ENCODE measurements at places on chromosomes 3 and 15.

- no peak for DNase-seq
Measured at GRCh38 chr15:33136353-33136752, 58.2 kb downstream of the FMN1 start.

- DNase-seq, result no peak
Measured at GRCh38 chr15:93527374-93528050, 438.5 kb upstream of the RGMA start.

GRCh38 chr3:147413686-147414389 is 4.7 kb downstream of the ZIC1 start:
- no peak for DNase-seq

GRCh38 chr3:114331007-114331406 is 37.2 kb downstream of the TIGIT start:
- DNase-seq, result no peak

DNA sequence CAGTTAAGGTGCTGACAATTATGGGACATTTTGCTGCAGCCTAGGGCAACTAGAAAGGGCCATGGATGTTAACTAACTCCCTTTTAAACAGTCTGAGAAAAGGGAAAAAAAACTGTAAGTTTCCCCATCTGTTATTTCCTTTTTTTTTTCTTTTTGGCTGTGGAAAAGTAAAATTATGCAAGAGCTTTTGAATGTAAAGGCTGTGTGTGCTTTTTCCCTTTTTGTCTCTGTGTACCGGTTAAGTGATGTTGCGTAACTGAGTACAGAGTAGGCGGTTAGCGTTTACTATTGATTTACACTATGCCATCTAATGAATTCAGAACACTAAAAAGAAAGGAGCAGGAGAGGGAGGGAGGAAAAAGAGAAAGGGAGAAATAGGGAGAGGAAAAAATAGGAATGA is 403.6 kb downstream of the TIGIT start:
- no peak for DNase-seq

DNA sequence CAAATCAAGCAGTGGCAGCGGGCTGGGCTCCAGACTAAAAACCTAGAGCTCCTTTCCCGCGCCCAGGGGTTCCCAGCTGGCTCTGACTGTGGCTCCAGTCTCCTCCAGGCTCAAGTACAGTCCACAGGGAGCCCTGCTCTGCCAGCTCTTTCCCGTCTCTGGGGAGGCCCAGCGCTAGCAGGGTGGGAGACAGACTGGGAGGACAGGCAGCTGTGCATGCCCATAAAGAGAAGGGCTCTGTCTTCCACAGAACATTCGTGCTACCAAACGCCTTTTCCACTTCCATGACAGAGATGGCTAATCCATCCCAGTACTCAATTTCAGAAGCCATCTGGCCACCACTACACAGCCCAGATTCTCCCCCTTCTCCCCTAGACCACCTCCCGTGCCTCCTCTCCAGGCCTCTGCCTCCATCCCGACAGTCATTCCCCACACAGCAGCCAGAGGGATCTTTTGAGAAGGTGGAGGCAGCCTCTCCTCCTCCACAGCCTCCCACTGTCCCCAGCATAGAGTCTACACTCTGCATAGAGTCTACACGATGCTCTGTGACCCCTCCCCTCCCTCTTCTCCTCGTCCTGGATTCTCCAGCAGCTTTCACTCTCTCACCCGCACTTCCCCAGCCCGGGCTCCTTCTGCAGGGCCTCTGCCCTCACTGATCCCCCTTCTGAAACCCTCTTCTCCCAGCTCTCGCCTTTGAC is 6.8 kb upstream of the DUSP7 start:
- DNase-seq, result no peak

DNA sequence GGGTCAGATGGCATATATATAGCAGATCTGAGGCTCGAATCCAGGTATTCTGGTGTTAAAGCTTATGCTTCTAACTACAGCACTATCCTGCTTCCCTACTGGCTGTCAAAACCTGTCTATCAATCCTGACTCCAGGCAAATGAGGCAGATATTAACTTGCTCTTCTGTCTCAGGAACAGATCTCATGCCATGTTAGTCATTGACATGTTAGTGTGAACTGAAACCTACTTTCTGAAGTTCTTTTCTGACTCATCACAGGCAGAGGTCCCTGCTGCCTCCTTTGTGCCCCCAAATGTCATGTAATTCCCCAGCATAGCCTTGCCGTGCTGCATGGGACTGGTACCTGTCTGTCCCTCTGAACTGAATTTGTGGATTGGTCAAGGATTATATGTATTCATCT is 125.0 kb upstream of the SMAD3 start:
- no peak for DNase-seq

DNA sequence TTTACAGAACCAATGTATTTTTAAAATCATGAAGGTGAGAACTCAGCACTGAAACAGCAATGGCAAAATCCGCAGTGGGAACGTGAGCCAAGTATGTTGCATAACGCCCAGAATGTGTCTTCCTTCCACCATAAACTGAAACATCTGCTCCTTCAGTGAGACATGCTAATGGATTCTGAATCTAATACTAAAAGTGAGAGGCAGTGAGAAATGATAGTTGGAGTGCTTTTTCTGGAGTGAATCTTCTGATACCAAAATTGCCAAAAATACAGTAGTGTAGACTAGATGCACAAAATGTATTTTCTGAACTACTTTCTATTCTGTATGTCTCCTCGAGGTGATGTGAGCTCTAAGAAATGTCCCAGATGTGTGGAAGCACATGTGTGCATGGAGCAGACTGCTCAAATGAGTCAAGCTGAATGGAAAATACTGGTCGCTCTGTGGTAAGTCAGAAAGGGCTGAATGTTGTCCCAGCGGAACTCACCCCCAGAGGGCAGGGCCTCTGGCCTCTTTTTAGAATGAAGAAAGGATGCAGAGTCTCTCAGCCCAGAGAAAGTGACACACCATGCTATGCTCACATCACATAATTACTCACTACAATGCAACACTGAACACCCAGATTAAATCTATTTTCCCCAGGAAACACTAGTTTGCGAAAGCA is 73.0 kb downstream of the ATP10A start:
- peak; percentile 90 for DNase-seq

DNA sequence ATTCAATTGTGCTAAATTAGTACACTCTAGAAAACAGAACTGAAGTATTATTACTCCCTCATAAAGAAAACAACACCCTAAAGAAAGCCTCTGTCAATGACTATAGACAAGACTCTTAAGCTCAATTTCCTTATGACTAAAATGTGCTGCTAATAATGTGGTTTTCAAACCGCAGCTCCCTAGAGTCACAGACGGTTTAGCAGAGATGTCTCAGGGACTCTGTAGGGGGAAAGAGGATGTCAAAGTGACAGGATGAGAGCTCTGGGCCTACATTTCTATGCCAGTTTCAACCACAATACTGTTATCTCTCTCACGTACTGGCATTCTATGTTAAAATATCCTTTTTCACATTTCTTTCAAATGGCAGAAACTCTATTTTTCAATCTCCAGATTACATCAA is 37.6 kb upstream of the WDR49 start:
- no peak for DNase-seq

DNA sequence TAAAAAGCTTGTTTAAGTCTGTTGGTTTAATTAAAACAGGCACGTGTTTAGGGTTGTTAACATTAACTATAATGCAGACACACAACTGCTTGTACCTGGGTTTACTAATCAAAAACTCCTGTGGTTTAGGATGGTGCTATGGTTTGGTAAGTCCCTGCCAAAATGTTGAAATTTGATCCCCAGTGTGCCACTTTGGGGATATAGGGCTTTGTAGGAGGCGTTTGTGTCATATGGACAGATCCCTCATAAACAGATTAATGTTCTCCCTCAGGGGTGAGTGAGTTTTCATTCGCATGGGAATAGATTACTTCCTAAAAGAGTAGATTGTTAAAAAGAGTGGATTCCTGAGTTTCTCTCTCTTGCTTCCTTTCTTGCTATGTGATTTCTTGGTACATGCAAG is 18.7 kb upstream of the GK5 start:
- no peak for DNase-seq

GRCh38 chr15:85515212-85515611 is 134.8 kb downstream of the AKAP13 start:
- no peak for DNase-seq

DNA sequence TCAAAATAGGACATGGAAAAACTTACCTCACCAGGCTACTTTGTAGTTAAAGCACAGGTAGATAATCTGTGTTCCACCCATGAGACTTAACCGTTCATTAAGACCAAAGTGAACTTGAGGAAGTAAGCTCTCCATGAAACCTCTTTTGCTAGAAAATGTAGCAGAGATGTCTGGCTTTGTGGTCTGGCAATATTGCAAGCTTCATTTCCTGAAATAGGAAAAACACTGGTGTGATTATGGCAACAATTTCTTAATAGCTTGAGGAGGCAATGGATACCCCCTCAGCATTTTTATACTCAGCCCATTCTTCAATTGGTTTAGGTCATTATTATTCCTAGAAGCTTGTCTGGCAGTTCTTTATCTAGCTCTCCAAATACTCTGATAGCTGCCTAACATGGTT is 957.3 kb downstream of the IGSF11 start:
- no peak for DNase-seq

DNA sequence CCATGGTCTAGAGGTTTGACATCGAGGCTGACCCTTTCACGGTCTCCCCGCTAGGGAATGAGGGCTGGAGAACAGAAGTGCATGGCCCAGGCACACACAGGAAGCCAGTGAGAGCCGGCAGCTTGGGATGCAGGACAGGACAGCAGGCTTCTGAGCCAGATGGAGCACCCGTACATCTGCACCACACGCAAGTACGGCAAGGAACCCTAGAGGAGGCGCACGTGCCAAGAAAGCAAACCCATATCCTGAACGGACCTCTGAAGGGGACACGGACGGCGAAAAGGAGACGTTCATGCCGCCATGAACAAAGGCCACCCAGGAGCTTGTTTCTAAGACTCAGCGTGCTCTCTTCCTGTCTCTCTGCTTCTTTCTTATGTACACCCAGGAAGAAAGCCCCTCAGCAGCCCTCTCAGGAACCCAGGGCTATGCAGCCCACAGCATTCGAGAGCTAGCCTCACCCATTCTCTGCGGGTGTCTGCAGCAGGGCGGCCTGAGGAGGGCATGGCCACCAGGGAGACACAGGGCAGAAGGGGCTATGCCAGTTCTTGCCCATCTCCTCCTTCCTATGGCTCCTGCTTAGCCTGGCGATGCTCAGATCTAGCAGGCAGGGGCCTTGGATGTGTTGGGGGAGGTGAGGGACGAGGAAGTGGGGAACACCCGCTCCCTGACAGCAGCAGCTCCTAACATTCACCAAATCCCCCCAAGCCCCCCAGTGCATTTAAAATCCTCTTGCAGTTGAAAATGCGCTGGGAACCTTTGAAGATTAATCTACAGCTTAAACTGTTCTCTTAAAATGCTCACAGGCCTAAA is 81.3 kb downstream of the PCSK6 start:
- DNase-seq, result no peak

DNA sequence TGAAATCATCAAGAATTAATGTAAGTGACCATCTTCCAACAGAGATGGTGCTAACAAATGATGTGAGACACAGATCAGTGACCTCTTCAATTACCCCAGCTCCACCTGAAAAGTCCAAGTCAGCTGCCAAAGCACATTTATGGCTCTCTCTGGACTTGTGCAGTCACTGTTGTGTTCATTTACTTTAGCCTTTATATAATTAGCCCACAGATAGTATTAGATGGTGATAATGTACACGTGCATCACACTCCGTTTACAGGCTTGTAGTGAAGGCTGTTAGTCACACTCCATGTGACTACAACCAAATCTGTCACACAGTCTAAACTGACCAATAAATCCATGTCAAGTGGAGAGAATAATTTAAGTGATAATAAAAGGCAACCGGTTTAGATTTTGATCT is 331.5 kb upstream of the IL12A start:
- no peak for DNase-seq

GRCh38 chr3:16300307-16300706 is 35.3 kb downstream of the OXNAD1 start:
- no peak for DNase-seq

DNA sequence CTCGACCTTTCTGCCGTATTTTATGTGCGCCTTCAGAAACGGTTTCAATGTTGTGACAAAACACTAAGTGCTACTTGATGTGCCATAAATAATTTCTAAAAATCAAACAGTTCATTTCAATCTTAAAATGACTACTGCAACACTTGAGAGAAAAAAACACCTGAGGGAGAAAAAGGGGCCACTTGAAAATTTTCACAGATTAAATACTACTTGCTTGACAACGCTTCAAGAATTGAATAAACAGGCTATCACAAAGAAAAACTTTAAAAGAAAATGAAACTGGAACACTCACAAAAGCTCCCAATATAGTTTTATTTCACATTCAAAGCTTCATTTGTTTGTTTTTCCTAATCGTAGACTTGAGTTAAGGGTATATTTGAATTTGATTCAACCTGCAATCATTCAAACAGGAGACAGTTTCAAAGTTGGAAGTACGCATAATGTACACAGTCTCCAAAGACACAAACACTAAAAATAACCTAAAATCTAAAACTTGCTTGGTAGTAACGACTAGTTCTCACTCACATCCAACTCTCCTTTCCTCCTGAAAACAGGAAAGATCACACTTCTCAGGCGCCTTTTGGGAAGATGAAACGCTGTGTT is 380.7 kb downstream of the ERC2 start:
- peak; percentile 29 for DNase-seq

- no peak for DNase-seq
Measured at GRCh38 chr3:100105501-100105900, 8.8 kb downstream of the FILIP1L start.

DNA sequence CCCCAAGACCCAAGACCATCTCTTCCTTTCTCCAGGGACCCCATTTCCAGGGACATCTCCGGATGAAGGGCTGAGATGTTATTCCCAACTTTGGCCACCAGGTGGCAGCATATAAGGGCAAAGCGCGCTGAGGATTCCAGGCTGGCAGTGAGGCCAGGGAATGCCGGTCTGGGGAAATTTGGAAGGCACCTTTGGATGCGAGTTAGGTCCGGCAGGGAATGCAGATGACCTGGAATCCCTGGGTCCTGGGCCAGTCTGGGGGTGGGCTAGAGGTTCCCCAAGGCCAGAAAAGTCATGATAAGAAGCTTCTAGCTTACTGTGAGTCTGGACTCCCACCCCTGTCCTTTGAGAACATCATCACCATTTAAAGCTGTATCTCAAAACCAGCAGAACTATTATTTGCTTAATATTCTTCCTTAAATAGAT is 1.6 kb upstream of the CHST13 start:
- DNase-seq, result peak; percentile 55

- peak; percentile 70 for DNase-seq
Measured at GRCh38 chr3:29972320-29972993, 633.9 kb upstream of the TGFBR2 start.

GRCh38 chr3:14633819-14634424 is 17.6 kb upstream of the CCDC174 start:
- DNase-seq, result peak; percentile 53

DNA sequence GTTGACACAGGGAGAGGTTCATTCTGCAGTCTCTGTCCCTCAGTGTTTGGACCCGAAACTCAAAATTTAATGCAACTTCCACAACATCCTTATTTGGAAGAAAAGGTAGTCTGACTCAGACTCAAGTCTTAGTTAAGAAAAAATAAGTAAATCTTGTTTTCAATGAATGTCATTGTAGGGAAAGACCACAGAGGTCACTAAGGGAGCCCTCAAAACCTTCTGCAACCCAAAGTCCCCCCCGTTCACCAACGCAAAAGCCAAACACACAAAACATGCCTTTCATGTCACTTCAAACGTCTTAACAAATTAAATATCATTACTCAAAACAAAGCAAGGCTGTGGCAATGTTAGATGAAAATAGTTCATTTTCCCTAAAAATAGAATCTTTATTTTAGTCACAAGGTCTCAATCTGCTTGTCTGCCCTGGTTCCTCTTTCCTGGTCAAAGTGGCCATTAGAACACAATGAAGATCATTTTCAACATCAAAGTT is 20.9 kb upstream of the SSUH2 start:
- no peak for DNase-seq

GRCh38 chr3:52495777-52496602 is 852 bp downstream of the STAB1 start:
- DNase-seq, result no peak

Measured in lung (tissue), 17 donors.